ENCODE measurements at places on chromosomes 1 and 21.

- no peak for DNase-seq
Measured at GRCh38 chr1:75132812-75133619, 1.2 kb upstream of the LHX8 start.

- DNase-seq, result no peak
Measured at GRCh38 chr1:105172788-105173187, 1423.1 kb downstream of the AMY1C start.

GRCh38 chr1:39331647-39332046, 127.2 kb downstream of the MACF1 start:
- DNase-seq, result no peak

DNA sequence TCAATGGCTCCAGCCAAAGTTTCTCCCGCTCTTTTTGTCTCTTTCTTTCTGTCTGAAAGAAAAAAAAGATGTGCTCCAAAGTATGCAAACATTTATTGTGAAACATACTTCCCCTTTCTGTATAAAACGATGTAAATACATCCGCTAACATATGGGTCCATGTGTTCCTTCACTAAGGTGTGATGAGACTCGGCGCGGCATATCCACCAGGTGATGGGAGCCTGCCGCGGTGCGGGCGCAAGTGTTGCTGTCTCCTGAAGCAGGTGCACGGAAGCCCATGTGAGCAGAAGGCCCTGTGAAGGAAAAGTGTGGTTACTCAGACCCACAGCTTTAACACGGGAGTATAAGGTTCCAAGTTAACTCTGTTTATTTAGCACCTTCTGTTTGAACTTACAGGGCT, 466.6 kb upstream of the C1orf87 start:
- DNase-seq, result no peak

- DNase-seq, result no peak
Measured at GRCh38 chr1:212561501-212561931, 47.0 kb upstream of the ATF3 start.

DNA sequence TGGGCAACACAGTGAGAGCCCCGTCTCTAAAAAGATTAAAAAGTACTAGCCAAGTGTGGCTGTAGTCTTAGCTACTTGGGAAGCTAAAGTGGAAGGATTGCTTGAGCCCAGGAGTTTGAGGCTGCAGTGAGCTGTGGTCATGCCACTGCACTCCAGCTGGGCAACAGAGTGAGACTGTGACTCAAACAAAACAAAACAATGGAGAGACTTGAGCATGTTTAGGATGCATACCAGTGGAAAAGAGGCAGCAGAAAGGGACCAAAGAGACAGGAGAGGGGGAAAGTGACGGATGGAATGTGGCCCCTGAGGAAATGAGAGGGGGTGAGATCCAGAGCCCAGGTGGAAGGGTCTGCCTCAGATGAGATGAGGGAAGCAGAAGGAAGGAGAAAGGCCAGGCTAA, 358.9 kb downstream of the RPS6KC1 start:
- no peak for DNase-seq

- no peak for DNase-seq
Measured at GRCh38 chr1:67573311-67573872, 111.6 kb upstream of the GADD45A start.

- DNase-seq, result no peak
Measured at GRCh38 chr21:45487891-45488600, 54.2 kb downstream of the SLC19A1 start.

DNA sequence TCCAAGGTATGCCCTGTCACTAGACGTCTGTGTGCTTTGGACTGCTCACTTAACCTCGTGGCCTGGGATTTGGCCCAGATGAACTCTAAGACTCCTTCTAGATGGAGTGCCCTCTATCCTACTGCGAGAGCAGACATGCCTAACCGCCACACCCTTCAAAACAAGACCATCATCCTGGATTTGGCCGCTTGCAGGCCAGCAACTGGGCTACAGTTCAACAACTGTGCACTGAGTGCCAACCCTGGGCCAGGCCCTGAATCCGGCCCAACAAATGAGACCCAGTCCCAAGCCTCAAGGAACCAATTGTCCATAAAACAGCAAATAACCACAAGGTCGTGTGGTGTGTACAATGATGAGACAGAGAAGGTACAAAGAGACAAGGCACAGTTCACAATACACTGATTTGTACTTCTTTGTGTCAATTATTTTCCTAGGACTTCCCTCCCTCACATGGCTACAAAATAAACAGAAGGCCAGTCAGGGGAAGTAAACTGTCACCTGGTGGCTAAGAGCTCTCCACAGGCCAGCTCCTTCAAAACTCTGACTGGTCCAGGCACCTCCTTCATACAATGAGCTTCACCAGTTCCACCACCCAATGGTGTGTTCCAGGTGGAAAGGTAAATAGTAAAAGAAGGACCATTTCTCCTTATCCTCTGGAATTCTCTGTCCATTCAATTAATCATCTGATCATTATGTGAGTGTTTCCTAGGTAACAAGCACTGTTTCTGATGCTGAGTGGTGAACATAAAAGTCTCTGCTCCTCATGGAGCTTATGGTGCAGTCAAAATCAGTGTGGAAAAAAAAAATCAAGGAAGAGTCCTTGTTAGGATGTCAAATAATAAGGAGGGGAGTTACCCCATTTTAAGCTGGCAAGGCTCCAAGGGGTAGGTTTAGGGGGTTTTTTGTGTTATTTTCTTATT, 60.4 kb downstream of the CAPZB start:
- DNase-seq, result no peak

DNA sequence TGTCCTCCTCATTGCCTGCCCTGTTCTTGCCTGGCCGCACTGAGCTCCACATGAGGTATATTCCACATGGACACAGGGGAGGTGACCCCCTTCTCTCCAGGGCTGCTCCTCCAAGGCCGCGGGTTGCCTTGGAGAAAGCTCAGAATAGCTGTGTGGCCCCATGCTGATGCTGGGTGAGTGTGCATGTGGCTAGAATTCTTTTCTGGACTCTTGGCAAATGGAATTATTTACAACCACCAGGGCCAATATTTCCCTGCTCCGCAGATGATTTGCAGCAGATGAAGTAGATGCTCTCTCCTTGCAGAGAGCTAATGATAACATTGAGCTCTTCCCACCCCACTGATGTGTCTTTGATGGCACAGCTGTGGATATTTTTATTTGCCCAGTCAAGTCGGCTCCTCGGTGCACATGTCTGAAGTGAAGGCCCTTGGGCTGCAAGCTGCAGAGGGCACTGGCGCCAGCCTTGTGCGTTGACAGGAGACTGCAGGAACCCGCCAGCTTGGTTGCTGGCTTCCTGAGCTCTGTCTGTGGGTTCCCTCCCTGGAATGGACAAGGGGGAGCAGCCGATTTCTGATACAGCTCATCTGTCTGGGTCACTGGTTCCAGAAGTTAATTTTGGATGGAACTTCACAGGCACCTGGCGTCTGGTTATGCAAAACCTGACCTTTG, 404.7 kb upstream of the VAMP3 start:
- no peak for DNase-seq

DNA sequence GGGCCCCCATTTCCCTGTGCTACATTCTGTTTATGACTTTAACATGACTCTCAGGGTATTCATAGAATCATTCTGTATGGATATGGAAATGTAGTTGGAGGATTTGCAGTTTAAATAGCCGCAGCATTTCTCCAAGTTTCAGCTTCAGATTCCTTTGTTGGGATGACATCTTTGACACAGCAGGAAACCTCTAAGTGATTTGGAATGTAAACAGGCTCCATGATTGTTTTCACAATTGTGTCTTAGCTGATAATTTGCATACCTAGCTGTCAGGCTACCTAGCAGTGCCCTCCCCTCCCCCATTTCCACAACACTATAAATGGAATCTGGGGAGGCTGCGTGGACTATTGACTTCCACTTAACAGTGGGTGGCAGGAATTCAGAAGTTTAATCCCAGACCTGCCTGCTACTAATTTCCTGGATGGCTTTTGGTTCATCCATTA, 290.2 kb downstream of the HLX start:
- no peak for DNase-seq

GRCh38 chr1:173405834-173406233, 71.3 kb upstream of the PRDX6 start:
- no peak for DNase-seq

DNA sequence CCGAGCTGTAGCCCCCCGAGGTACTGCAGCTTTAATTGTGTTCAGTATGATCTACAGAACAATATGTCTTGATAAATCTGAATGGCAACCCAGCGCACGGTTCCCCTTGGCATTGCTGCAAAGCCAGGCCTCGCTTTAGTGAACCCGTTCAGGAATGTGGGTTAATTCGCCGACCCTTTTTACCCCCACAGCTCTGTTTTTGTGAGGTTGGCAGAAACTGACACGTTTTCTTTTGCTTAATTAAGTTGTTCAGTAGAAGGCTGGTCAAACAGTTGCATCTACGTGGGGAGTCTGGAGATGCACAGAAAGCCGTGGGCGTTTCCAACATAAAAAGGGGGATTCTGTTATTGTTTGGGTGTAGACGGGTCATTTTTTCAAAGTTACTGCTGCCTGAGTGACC, 43.2 kb downstream of the OLIG1 start:
- DNase-seq, result no peak

GRCh38 chr1:118143831-118144230, 41.2 kb downstream of the SPAG17 start:
- DNase-seq, result no peak

DNA sequence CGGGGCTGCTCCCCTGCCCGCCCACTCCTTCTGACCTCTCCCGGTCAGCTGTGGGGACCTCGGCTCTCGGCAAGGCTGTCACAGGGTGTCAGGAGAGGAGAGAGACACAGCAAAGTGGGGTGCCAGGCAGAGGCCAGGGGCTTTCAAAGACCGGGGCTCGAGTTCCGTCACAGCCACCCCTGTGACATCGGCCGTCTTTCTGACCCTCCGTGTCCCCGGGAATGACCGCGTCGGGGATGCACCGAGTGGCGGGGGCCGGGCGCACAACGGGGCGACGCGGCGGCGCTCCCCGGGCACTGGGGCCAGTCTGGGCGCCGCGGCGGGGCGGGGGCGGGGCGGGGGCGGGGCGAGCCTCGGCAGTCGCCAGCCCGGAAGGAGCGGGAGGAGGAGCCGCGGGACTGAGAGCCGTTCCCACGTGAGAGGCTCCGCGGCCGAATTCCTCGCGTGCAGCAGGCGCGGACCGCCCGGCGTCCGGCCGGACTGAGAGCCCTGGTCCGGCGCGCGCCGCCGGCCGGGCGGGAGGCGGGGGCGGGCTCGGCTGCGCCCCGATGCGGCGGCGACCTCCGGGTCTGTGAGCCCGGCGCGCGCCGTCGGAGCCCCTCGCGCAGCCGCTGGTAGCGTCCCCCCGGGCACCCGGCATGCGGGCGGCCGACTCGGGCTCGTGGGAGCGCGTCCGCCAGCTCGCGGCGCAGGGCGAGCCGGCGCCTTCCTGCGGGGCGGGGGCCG, 229.7 kb upstream of the TMEM51 start:
- DNase-seq, result peak; percentile 73

GRCh38 chr21:17819877-17820229, 697 bp upstream of the C21orf91 start:
- DNase-seq, result peak; percentile 62

GRCh38 chr1:89151047-89151446, 24.8 kb downstream of the GBP7 start:
- DNase-seq, result no peak

- DNase-seq, result no peak
Measured at GRCh38 chr1:43313771-43314170, 13.0 kb downstream of the TIE1 start.

GRCh38 chr1:230384380-230385157, 41.6 kb downstream of the PGBD5 start:
- no peak for DNase-seq

GRCh38 chr1:109616391-109616790, 3.0 kb downstream of the GNAT2 start:
- DNase-seq, result no peak

- peak; percentile 21 for DNase-seq
Measured at GRCh38 chr1:29835406-29835805, 599.1 kb downstream of the PTPRU start.

- no peak for DNase-seq
Measured at GRCh38 chr21:45256912-45257672, 30.6 kb downstream of the POFUT2 start.

DNA sequence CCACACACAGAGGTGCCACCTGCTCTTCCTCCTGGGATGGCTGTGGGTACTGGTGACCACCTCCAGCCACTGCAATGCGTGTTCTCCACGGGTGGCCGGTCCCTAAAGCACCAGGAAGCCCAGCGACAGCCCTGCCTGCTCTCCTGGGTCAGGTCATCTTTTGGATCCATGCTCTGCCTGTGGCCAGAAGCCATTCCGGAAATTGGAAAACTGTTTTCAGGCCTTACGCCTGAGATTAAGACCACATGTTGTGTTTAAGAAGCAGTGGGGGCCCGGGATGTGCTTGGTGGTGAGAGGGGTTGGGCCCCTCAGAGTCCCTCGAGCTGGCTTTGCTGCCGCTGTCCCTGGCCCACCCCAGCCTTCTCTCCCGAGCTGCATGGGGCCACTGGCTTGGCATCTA, 150.8 kb downstream of the PEX14 start:
- DNase-seq, result no peak

- no peak for DNase-seq
Measured at GRCh38 chr1:65420590-65421350, at the start of the genes LEPR and LEPROT. TSS of gene LEPR (plus strand) at chr1:65420668. CDS start at chr1:65565566, 144,898 bp downstream. TSS of gene LEPROT (plus strand) at chr1:65420668. CDS start at chr1:65420725, 57 bp downstream.

DNA sequence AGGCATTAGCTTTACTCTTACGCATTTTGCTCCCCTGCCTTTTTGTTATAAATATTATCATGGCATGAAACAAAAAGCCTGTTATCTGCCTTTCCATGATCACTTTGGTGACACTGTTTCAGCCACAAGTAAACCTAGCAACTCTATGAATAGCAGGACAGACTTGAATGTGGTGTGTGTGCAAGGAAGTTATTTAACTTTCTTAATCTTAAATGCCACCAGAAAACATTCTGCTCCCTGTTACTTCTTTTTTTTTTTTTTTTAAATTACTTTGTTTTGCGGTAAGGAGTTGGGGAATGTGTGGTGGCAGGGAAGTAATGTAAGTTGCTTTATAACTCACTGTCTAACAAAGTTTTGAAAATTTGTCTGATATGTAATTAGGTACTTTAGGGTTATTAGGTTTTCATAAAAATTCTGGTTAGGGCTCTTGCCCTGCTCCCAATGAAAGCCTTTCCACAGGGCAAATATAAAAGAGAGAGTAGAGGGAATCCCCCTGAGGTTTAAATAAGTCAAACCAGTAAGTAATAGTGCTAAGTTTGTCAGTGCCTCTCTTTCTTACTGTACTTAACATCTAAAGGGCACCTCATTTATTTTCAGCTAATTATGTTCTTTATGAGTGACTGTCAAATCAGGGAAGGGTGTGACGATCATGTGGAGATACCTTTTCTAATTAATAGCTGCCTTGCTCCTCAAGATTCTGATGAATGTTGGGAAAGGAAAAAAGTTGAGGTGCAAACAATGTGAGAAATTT, 39.5 kb downstream of the RASAL2 start:
- DNase-seq, result no peak

- no peak for DNase-seq
Measured at GRCh38 chr1:161709373-161709772, 2.3 kb downstream of the FCRLA start.

GRCh38 chr1:36570006-36570405, 87.3 kb upstream of the CSF3R start:
- DNase-seq, result no peak

Data from right atrium auricular region (tissue), 2 donors.